A172 (cell line): ENCODE measurements at places on chromosomes 1 and 21. TPM values are rescaled to one million over a fixed set of nuclear protein-coding genes. Genes with fewer than 3 reads are reported as not detected.
A peak's percentile ranks its signal among the peaks of the same experiment; 100 is the strongest.

DNA sequence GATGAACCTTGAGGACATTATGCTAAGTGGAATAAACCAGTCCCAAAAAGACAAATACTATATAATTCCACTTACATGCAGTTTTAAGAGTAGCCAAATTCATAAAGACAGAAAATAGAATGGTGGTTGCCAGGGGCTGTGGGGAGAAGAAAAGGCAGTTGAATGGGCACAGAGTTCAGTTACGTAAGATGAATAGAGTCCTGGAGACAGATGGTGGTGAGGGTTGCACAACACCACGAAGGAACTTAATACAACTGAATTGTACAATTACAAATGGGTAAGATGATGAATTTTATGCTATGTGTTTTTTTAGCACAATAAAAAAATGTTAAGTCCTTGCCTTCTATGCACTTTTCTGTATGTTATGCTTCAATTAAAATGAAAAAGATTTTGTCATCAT is 66.6 kb downstream of the CD34 start:
- DNase-seq: no peak

GRCh38 chr1:3481836-3482375 is 27.4 kb downstream of the ARHGEF16 start:
- no peak for DNase-seq

GRCh38 chr1:174976436-174977108 is 23.2 kb upstream of the CACYBP start:
- peak; percentile 56 for DNase-seq

GRCh38 chr1:47578026-47578720 is 140.3 kb downstream of the FOXD2 start:
- no peak for DNase-seq

- DNase-seq: peak; percentile 39
Measured at GRCh38 chr1:180213401-180214170, 16.5 kb upstream of the LHX4 start.

GRCh38 chr1:197595304-197595904 is 179.9 kb downstream of the DENND1B start:
- DNase-seq: no peak

DNA sequence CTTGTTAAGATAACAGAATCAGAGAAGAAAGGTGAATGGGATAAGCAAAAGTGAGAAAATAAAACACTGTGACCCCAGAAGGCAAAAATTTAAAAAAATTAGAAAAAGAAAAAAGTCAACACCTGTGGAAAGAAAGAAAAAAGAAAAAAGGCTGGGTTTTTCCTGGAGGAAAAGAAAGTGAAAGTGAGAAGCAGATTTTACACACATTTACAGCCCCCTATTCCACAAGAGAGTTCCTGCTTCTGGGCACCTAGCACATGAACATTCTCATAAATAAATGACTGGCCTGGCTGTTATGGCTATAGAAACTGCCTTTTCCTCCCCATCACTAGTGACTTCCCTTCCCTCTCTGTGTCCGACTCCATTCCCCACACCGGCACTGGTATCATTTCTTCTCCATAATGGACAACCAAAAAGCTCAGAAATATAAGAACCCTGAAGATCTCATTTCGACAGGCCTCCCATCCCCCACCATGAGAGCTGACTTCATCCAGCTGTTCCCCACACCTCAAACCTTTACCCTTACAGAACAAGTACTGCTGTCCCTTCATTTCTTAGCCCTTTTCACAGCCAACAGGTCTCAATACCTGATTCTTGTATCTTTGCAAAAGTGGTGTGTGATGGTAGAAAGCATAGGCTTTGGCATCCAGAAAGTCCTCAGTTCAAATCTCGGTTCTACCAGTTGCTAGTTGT is 12.6 kb downstream of the MTF1 start:
- no peak for DNase-seq

GRCh38 chr1:62341615-62342014 is 22.4 kb upstream of the KANK4 start:
- DNase-seq: no peak

GRCh38 chr1:78277253-78277652 is 213.5 kb upstream of the PTGFR start:
- peak; percentile 71 for DNase-seq

- DNase-seq: no peak
Measured at GRCh38 chr1:158334526-158335212, 3.3 kb upstream of the CD1B start.

DNA sequence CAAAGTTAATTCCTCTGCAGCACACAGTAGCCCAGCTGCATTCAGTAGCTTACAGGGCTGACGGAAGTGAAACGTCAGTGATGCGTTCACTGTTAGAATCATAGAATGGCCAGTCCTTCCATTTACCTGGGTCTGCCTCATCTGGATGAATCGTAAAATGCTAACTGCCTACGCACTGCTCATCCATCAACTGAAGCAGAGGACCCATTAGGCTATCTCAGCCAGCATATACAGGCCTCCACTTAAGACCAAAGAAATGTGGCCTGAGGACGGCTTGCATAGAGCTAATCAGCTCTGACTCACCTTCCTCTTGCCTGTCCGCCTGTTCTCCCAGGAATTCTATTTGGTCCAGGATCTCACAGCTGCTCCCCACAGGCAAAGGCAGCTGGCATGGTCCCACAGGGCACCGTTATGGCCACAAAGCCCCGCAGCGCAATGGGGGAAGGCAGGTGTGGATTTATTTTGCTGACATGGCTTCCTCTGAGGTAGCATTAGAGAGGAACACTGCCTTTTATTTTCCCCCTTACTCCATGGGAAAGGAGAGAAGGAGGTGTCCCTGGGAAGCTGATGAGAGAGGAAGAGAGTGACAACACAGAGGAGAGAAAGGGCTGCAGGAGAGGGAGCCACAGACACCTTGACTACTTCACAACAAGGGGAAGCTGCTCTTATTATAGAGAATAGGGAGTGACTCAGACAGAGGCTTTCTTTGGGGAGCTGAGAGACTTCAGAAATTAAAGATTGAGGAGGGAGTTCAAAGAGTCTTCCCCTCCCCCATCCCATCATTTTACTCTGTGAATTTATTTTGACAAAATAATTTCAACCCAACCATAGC is 177.6 kb downstream of the HHIPL2 start:
- peak; percentile 98 for DNase-seq

DNA sequence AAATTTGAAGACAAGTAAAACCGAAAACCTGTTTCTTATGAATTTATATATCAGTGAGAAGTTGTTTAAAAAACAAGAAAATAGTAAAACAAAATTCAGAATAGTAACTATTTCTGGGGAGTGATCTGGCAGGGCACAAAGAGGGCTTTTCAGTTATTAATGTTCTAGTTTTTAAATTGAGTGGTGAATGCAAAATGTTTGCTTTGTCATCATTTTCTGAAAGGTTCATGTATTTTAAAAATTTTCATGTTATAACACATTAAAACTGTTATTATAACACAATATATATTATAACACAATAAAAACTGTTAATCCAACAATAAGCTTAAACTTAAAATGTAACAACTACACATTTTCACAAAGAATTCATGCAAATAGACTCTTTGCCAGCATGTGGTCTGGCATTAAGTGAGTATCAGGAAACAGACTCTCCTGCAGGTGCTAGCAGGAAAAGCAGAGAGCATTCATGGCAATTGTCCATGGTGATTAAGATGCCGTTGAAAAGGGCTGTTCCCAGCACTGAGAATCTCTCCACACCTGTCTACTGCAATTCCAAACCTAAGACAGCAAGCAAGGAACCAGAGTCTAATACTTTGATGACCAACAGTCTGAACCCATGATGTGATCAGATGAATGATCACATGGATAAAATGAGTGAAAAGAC is 204.9 kb downstream of the TBX15 start:
- peak; percentile 8 for DNase-seq

- no peak for DNase-seq
Measured at GRCh38 chr1:104768466-104768865, 1018.8 kb downstream of the AMY1C start.

DNA sequence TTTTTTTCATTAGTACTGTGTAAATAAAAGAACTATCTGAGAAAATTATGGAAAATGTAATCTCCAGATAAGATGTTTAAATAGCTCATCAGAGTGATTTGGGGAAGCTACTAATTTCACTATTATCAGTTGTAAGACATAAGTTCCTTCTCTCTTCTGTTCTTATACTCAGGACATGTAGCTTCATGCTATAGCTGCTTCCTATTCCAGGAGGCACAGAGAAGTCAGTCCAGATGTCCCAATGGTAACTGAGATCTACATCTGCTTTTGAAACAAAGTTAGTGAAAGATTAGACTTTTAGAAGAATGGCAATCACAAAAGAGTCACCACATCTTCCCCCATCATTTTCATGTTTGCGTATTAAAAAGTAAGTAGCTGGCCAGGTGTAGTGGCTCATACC is 5.6 kb downstream of the MAP3K21 start:
- no peak for DNase-seq

- DNase-seq: no peak
Measured at GRCh38 chr1:170659399-170660035, 4.4 kb upstream of the PRRX1 start.

GRCh38 chr1:100543640-100544039 is 5.7 kb downstream of the GPR88 start:
- peak; percentile 2 for DNase-seq

GRCh38 chr1:169486281-169487051 is 722 bp upstream of the SLC19A2 start:
- peak; percentile 45 for DNase-seq

GRCh38 chr1:54312796-54313316 is 93.3 kb downstream of the SSBP3 start:
- peak; percentile 71 for DNase-seq

DNA sequence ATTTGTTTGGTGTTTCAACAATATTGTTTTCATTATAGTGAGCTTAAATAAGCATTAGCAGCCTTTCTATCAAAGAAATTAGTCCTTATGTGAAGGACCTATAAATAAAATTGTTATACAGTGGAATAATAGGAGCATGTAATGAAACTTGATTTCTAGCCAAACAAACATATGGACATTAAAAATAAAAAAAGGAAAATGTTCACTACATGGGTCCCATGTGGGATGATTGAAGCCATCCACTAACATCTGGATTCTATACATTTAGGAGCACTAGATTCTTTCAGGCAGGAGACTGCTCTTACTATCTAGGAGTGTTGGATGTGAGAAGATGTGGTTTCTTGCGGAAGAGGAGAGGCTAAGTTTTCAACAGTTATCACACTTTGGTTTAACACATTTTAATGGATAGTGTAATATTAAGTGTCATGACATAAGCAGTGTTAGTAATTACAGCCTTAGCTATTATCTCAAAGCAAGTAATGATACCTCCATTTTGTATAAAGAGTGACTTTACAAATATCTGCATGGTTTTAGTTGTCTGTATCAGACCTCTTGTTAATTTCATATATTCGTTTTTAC is 62.3 kb downstream of the LYPLAL1 start:
- no peak for DNase-seq

DNA sequence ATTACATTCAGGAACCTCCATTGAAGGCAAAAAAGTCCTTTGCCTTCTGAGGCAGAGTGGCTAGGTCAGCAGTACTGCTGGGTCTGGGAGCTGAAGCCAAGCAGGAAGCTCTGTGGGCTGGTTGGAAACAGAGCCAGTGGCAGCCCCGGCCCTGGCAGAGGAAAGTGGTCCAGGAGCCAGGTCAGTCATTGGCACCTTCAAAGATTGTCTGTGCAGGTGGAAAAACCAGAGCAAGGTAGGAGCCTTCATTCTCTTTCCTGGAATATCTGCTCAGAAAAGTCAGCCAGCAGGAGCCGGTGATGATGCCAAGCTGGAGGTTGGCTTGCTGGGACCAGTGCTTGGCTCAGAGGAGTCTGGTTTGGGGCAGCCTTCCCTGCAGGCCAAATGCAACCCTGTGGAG is 12.5 kb upstream of the DISP3 start:
- no peak for DNase-seq

DNA sequence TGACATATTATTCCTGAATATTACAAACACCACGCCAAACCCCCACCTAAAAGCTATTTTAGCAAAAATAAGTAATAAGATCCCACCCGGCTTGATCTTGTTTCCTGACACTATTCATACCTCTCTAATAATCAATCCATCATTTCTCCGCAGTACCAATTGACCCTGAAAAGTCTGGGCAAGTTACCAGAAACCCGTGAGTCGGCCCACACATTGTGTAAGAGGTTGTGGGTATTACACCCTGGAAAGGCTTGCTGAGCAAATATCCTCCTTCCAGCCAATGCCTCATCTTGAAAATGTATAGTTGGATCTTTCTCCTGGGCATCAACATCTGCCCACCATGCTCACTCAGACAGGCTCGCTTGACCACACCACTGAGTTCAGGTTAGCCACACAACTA is 451.0 kb downstream of the TTLL7 start:
- no peak for DNase-seq

DNA sequence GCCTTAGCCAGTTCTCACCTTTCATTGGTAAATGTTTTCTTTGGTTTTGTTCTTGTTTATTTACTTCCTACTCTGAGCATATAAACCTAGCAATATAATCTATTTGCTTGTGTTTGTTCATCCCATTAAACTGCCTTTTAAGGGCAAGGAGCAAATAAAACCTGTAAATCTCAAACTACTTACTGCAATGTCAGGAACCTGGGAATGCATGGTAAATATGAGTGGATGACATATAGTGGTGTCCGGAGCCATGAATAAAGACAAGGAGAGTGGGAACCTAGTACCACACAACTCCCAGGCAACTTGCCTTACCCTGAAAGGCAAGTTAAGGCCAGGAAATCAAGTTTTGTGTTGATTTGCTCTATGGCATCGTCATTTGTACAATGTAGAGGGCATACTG is 1133.7 kb upstream of the NCAM2 start:
- DNase-seq: no peak

GRCh38 chr1:98926597-98926996 is 78.1 kb downstream of the PLPPR5 start:
- DNase-seq: no peak

- DNase-seq: no peak
Measured at GRCh38 chr21:42195378-42196031, 23.4 kb upstream of the ABCG1 start.

DNA sequence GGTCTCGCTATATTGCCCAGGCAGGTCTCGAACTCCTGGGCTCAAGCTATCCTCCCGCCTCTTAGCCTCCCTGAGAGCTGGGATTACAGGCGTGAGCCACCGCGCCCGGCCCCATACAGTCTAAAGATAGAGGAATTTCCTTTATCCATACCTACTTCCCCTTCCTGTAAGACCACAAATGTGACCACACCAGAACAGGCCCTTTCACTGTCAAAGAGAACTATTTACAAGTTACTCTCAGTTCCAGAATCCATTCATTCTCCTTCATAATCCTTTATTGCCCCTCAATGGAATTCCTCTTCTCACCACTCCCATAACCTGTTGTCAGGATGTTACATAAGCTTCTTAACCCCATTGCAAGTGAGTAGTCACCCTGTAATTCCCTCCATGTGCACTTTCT is 26.3 kb upstream of the SLC5A9 start:
- DNase-seq: no peak

GRCh38 chr1:156523801-156524480 is 23.4 kb upstream of the MEF2D start:
- no peak for DNase-seq

The SERTAD4 gene
- 8.0 and 12.8 TPM in 2 replicates for total RNA-seq

The SLC45A1 gene
- 0.74 and 4.3 TPM in 2 replicates for total RNA-seq

The BRDT gene
- not detected in 2 replicates for total RNA-seq

The MTARC2 gene
- total RNA-seq: 0.55 and 0.89 TPM in 2 replicates

The FMO5 gene
- total RNA-seq: 0.48 TPM in 1 of 2 replicates, not detected in the other

The TTC34 gene
- total RNA-seq: 0.07 TPM in 1 of 2 replicates, not detected in the other

The LMX1A gene
- total RNA-seq: not detected in 2 replicates

The CAMK1G gene
- total RNA-seq: not detected in 2 replicates

The LELP1 gene
- total RNA-seq: not detected in 2 replicates

The ADAMTS1 gene
- 3.7 and 7.7 TPM in 2 replicates for total RNA-seq

The SPRR4 gene
- not detected in 2 replicates for total RNA-seq

The SEMA6C gene
- total RNA-seq: 2.5 and 4.4 TPM in 2 replicates

The SPRR2G gene
- total RNA-seq: not detected in 2 replicates

The PPM1J gene
- 0.36 and 0.53 TPM in 2 replicates for total RNA-seq

The CRP gene
- not detected in 2 replicates for total RNA-seq

The FAM151A gene
- total RNA-seq: not detected in 2 replicates

The NUP210L gene
- not detected in 2 replicates for total RNA-seq

The RGS7 gene
- total RNA-seq: 12.4 and 16.5 TPM in 2 replicates

The PTPN7 gene
- total RNA-seq: not detected in 2 replicates
